ENCODE measurements at places on chromosomes 16 and 17.

GRCh38 chr16:81940781-81941560 lies 70.3 kb downstream of the SDR42E1 start:
- DNase-seq, result no peak

- DNase-seq, result no peak
These were observed 23.7 kb downstream of the RAI1 start for GRCh38 chr17:17704931-17705330.

DNA sequence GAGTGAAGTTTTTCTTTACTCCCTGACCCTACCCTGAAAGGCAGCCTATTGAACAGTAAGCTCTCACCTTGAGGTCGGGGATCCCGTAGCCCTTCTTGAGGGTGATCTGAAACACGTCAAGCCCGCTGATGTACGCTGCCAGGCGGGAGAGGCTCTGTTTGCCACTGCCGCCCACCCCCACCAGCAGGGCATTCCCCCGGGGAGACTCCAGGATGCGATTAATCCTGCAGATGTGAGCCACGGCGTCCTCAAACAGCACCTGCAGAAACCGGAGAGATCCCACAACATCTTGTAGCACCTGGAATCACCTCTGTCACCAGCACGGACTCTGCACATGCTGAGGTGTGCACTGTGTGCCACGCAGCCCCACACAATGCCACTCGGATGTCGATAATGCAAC lies 96.8 kb downstream of the PGS1 start:
- DNase-seq, result no peak

- no peak for DNase-seq
These were observed 214.1 kb downstream of the RPTOR start for GRCh38 chr17:80758481-80759376.

GRCh38 chr17:43118679-43119615 lies 6.2 kb downstream of the BRCA1 start:
- DNase-seq, result no peak

DNA sequence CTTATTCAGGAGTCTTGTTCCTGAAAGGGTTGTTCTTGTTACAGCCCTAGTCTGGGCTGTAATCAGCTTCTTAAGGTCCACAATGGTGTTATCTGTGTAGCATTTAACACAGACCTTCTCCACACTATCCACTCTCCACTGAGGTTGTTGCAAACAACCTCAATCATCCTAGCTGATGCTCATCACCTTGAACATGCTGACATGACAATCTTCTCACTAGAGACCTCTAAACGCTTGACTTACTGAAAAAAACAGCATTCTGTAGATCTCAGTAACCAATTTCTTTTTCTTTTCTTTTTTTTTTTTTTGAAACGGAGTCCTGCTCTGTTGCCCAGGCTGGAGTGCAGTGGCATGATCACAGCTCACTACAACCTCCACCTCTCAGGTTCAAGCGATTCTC lies 3.6 kb downstream of the TNFRSF17 start:
- DNase-seq, result no peak

DNA sequence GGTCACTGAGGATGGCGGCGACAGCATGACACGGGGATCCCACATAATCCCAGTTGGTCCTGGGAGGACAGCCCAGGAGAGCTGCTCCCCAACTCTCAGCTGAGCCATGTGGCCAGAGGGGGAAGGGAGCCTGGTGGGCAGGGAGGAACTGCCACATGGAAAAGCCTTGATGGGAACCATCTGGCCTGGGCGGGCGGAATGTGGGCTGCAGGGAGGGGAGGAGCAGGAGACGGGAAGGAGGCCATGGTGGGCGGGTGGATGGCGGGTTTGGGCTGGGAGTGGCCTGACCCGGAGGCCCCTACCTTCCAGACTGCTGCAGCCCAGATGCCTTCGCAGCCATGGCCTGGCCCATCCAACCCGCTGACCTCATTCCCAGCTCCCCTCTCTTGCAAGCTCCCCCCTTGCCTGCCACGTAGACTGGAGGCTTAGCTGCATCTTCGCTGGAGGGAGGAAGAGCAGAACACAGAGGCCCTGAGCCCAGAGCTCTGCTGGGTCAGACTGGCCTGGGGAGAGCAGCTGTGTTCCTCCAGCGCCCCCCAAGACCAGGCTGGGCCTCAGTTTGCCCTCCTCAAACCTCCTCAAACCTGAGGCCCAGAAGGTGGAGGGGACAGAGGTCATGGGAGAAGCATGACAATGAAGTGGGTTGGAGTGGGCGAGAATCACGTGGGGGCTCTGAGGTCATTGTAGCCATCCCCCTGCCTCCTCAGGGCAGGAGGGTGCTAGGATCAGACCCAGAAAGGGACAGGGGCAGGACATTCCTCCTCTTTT lies 8.2 kb upstream of the COL1A1 start:
- no peak for DNase-seq

- no peak for DNase-seq
These were observed 2.6 kb upstream of the N4BP1 start for GRCh38 chr16:48612611-48613010.

DNA sequence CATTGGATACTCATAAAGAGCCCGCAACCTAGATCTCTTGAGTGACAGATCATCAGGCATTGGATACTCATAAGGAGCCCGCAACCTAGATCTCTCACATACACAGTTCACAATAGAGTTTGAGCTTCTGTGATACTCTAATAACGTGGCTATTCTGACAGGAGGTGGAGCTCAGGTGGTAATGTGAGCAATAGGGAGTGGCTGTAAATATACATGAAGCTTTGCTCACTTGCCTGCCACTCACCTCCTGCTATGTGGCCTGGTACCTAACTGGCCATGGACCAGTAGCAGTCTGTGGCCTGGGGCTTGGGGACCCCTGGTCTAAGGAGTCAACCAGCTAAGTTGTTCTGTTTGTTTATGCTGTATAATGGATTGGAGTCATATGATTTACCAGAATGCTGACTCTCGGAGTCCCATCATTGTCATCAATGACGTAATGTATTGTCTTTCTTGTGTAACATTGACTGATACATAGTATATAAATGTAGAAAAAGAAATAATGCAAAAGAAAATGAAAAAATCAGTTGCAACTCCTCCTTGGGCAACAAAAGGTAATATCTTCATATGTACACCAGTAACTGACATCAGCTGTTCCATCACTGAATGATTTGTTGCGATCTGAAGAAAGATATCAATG lies 17.5 kb downstream of the ABCA9 start:
- DNase-seq, result no peak

DNA sequence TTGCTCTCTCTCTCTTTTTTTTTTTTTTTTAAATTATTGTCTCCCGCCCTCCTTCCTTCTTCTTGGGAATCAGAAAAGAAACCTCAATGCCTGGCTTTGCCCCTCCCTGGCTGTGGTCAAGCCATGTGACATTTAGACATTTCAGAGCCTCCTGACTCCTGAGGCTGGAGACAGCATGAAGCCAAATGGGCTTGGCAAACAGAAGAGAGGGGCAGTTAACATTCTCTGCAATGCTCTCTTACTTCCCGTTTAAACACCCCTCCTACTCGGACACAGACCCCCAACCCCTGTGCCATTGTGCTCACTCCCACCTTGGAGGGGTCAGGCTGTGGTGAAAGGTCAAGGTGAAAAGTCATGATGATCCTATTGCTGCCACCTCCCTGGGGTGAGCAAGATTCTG lies 14.7 kb upstream of the MEOX1 start:
- no peak for DNase-seq

- no peak for DNase-seq
These were observed 38.4 kb downstream of the TNFRSF13B start for GRCh38 chr17:16933317-16934132.

- DNase-seq, result peak; percentile 50
These were observed 46.7 kb downstream of the C17orf67 start for GRCh38 chr17:56786989-56787482.

- DNase-seq, result no peak
These were observed 10.2 kb downstream of the CNTNAP1 start for GRCh38 chr17:42692489-42692888.

GRCh38 chr16:31529937-31530312 lies 2.2 kb downstream of the AHSP start:
- no peak for DNase-seq

GRCh38 chr17:47712330-47713023 lies 18.5 kb downstream of the TBKBP1 start:
- no peak for DNase-seq

DNA sequence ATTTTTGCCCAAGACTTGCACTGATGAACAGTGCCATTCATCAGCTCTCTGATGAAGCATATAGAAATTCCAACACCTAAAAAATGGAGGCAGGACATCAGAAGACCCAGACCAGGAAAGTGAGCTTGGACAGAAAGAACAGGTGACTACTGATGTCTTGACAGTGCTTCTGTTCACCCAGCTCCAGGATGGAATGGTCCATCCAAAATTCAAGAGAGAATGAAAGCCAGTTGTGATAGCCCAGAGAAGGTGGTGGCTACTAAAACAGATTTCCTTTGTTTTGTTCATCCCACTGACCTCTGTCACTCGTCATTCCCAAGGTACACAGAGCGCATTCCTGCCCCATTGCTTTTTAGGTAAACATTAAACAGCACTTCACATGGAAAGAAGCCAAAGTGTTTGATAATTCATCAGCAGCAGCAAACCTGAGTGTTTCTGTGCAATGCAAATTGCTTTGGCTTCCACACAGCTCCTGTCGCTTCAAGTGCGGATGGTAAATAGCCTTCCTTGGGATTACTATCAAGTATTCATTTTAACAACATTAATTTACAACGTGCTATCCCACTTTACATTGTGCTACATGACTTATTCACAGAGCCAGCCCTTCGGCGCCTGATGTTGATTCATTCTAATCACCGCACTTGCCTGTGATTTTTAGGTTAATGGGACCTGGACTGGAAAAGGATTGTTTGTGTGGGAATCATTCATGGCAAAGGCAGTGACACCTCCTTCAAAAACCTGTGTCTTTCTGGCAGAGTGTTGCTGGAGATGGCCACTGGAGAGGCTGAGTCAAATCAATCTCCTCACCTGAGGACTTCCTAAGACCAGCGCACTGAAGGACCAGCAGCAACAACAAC lies 65.1 kb upstream of the TOX3 start:
- DNase-seq, result no peak

DNA sequence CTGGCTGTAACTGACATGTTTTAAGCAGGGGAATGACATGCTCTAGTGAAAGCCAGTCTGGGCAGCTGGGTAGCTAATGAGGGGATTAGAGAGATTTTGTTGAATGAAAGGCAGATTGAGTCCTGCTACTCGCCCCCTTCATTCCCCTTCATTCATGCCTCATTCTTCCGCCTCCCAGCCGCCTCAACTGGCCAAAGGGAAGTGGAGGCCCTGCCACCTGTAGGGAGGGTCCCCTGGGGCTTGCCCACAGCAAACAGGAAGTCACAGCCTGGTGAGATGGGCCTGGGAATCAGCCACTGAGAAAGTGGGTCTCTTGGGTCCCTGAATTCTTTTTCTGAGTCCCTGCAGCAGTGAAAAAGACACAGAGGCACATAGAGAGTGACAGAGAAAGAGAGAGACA lies 1.1 kb upstream of the CD19 start:
- no peak for DNase-seq

DNA sequence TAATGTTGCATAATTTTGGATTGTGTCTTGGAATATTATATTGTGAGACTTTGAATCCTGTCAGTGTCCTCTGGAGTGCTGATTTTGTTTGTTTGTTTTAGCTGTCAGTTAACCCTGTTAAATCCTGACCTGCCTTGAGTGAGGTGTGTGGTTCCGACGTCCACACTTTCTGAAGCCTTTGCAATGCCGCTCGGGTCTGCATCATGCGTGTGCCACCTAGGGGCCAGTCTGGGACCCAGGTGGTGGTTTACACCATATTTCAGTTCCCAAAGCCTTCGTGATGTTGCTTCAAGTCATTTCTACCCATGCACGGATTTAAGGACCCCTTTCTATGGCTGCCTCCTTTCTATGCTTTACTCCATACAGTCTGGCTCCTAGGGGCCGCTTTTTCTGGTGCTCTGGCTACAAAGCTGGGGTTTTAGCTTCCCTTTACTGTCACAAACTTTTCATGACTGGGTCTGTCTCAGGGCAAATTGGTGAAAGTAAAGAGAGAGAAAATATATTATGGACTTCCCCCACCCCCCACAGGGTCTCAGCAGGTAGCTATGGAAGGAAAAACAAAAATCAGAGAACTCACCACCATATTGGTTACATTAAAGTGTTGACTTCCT lies 11.4 kb upstream of the OR4D1 start:
- no peak for DNase-seq

DNA sequence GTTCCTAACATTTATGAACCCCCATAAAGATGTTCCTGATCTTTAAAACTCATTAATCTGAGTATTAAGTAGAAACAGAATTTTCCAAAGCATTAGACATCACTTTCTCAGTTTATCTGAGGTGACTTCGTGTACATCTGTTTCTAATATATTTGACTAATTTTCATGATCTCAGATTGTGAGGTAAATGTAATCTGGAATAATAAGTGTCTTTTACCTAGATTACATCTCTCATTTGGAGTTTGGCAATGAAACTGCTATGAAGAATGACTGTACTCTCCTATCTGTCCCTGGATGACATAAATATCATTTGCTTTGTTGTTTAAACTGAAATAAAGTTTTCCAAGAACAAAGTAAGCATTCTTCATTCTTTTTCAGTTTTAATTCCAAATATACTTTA lies 55.3 kb downstream of the GDPD1 start:
- DNase-seq, result no peak
